HFFc6 (cell line): ENCODE measurements at places on chromosomes 7 and 10. TPM values are rescaled to one million over a fixed set of nuclear protein-coding genes. Genes with fewer than 3 reads are reported as not detected.

DNA sequence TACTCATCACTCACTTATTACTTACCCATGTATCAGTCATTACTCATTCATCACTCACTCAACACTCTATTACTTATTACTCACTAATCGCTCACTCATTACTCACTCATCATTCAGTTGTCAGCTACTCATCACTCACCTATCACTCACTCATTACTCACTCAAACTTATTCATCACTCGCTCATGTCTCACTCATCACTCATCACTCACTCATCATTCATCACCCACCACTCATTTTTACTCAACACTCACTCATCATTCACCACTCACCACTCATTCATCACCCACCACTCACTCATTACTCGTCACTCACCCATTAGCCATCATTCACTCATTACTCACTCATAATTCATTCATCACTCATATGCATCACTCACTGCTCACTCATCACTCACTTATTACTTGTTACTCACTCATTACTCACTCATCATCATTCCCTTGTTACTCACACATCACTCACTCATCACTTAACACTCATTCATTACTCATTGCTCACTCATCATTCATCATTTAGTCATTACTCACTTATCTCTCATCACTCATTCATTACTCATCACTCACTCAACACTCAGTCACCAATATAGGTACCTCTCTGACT, 237.9 kb downstream of the ADARB2 start:
- no peak overlapping the region for H3K4me3 ChIP-seq
- H3K36me3 ChIP-seq, result no peaks in the 10 kb centered on the region
- no peaks in the 10 kb centered on the region; the same call in 1 of the 2 replicates for H3K27me3 ChIP-seq

DNA sequence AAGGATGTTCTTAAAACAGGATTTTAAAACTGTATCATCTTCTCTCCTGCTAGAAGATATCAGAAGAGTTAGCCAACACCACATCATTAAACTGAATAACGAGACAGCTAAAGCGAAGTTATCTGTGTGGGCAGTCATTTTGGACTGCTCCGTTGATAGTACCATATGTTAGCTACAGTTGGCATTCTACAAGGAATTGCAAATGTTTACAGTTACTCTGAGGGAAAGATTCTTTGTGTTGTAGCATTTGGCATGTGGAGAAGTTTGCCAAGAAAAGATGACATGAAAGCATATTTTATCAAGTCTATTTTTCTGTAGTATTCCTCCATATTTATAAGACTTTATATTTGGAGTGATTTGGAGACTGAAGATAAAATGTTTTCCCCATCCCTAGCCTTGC, 464.4 kb upstream of the POM121L12 start:
- no peaks in the 10 kb centered on the region for H3K36me3 ChIP-seq
- H3K4me3 ChIP-seq, result no peak overlapping the region
- no peak overlapping the region for H3K27ac ChIP-seq

GRCh38 chr10:35699848-35700486, 57.9 kb upstream of the FZD8 start:
- H3K27me3 ChIP-seq, result peaks cover 13% of the 10 kb centered on the region
- H3K4me3 ChIP-seq, result no peak overlapping the region
- no peak for DNase-seq

DNA sequence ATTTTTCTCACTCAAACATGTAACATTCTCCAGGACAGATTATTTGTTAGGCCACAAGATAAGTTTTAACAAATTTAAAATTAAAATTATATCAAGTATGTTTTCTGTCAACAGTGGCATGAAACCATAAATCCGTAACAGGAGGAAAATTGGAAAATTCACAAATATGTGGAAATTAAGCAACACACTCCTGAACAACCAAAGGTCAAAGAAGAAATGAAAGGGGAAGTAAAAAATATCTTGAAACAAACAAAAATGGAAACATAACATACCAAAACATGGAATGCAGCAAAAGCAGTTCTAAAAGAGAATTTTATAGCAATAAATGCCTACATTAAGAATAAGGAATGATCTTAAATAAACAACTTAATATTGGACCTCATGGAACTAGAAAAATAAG, 147.3 kb downstream of the ZEB1 start:
- H3K4me3 ChIP-seq, result no peak overlapping the region
- H3K36me3 ChIP-seq, result peaks cover 69% of the 10 kb centered on the region
- H3K27me3 ChIP-seq, result no peaks in the 10 kb centered on the region
- DNase-seq, result no peak
- peaks cover 10% of the 10 kb centered on the region; the same call in 1 of the 2 replicates for H3K4me1 ChIP-seq
- H3K27ac ChIP-seq, result no peak overlapping the region

GRCh38 chr10:79070606-79071395, 2.0 kb downstream of the ZMIZ1 start:
- H3K36me3 ChIP-seq, result no peaks in the 10 kb centered on the region
- peak; percentile 77 for DNase-seq
- peak overlapping the region; percentile 97 for H3K4me3 ChIP-seq
- peaks cover 54% of the 10 kb centered on the region for H3K4me1 ChIP-seq
- no peaks in the 10 kb centered on the region for H3K27me3 ChIP-seq

DNA sequence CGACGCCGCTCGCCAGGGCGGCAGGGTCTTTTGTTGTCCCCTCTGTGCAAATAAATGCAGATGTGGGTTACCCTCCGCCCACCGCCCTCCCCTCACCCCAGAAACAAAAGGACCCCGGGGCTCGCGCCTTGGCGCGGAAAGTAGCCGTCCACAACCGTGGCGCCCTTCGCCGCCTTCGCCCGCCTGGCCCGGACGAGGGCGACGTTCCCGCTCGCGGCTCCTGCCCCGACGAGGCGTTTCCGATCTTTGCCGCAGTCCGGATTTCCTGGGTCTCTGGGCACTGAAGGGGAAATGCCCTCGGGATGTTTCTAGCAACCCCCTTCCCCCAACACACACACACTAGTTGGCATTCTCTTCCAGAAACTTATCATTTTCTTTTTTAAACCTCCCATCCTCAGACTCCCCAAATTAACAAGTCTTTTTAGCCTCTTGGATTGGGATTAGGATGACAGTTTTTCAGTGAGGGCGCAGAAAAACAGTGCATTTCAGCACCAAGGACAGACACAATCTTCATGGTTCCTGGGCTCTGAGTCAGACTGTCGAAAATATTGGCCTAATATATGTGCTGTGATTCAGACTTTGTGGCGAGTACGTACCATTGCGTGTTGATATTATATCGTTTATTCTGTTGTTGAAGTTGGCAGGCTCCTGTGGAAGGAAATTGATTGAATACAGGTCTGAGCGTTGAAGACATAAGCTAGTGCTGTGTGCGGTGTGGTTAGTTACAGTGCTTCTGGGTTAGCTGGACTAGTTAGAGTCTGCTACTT, 771 bp downstream of the PHYHIPL start:
- peaks cover 7% of the 10 kb centered on the region; the same call in 1 of the 2 replicates for H3K27me3 ChIP-seq
- no peak overlapping the region for H3K27ac ChIP-seq
- H3K36me3 ChIP-seq, result peaks cover 5% of the 10 kb centered on the region; the same call in 1 of the 2 replicates
- peaks cover 8% of the 10 kb centered on the region for H3K4me1 ChIP-seq
- no peak overlapping the region for H3K4me3 ChIP-seq

GRCh38 chr7:746155-747061, 19.3 kb upstream of the PRKAR1B start:
- DNase-seq, result no peak
- H3K27me3 ChIP-seq, result no peaks in the 10 kb centered on the region; the same call in none of the 2 replicates
- H3K36me3 ChIP-seq, result peaks cover 34% of the 10 kb centered on the region
- H3K27ac ChIP-seq, result no peak overlapping the region

DNA sequence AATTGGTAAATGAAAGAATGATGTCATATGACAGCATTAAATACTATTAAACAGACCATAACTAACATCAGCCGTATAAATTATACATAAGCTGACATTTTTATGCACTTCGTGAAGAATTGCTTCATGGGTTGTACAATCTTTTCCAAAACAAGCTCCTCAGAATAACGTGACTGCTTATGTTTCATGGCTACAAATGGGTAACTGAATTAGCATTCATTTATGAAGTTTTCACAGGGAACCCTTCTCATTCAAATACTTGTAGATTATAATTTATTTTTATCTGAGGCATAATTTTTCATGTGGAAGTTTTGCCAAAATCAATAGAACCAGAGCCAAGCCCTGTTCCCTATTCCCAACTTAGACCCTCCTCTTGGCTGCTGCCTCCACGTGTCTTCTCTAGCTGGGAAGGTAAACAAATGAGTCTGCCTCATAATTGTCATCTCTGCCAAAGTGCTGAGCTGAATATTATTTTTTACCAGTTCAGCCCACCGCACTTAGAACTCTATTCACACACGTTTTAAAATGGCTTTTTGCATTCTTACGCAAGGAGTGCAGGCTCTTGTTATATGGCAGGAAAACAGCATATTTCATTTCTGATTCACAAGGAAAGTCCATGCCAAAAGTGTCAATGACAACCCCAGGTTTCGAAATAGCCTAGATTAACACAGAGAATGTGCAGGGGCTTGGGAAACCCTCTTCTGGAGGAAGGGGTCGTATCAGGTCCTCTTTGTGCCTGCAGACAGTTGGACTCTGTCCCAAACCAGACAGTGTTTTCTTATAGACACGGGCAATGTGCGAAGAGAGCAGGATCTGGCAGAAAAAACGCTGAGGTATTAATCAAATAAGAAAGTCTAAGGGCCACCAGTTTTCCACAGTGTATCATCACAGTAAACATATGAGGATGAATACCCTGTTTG, 370.7 kb upstream of the MGMT start:
- no peaks in the 10 kb centered on the region; the same call in none of the 2 replicates for H3K36me3 ChIP-seq
- DNase-seq, result peak; percentile 1
- H3K27me3 ChIP-seq, result peaks cover 6% of the 10 kb centered on the region
- no peaks in the 10 kb centered on the region for H3K4me1 ChIP-seq
- H3K27ac ChIP-seq, result no peak overlapping the region

DNA sequence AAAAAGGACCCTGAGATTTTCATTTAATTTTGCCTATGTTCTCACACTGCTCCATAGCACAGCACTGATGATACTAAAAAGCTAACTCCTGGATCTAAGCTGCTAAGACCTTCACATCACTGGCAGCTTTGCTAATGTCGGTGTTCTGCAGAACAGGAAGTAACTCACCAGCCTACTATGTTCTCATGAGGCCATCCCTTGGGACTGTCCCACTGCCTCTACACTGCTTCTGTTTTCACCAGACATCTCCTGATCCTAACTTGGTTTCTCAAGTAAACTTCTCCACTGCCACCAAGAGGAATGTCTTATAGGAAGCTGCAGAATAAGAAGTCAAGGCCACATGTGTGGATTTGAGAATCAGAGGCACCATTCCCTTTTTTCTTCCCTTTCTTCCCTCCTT, 15.1 kb downstream of the HTR7 start:
- H3K4me1 ChIP-seq, result peaks cover 15% of the 10 kb centered on the region
- H3K4me3 ChIP-seq, result no peak overlapping the region
- H3K27ac ChIP-seq, result no peak overlapping the region
- no peaks in the 10 kb centered on the region for H3K36me3 ChIP-seq
- no peak for DNase-seq
- H3K27me3 ChIP-seq, result peaks cover 11% of the 10 kb centered on the region

Gene LIPJ
- total RNA-seq, result not detected in 3 replicates

Gene ANKRD26
- 6.7 to 7.8 TPM (median 7.2 TPM) in 3 replicates for total RNA-seq

Gene IGF2BP3
- 24.5 to 33.1 TPM (median 25.1 TPM) in 3 replicates for total RNA-seq
